NCI-H2081 (cell line): ENCODE measurements at places on chromosomes 11 and 22.
A peak's percentile ranks its signal among the peaks of the same experiment; 100 is the strongest.

- peak; percentile 61 for DNase-seq
These were observed 84.6 kb upstream of the GUCY1A2 start for GRCh38 chr11:107102692-107103477.

GRCh38 chr22:49278340-49278739, 549.3 kb downstream of the BRD1 start:
- DNase-seq = no peak

GRCh38 chr11:73894725-73895335, 18.0 kb downstream of the PAAF1 start:
- DNase-seq = no peak

GRCh38 chr11:60925868-60926267, 1.6 kb downstream of the TMEM132A start:
- peak; percentile 12 for DNase-seq

- no peak for DNase-seq
These were observed 62.6 kb downstream of the PPP2R1B start for GRCh38 chr11:111703576-111703975.

DNA sequence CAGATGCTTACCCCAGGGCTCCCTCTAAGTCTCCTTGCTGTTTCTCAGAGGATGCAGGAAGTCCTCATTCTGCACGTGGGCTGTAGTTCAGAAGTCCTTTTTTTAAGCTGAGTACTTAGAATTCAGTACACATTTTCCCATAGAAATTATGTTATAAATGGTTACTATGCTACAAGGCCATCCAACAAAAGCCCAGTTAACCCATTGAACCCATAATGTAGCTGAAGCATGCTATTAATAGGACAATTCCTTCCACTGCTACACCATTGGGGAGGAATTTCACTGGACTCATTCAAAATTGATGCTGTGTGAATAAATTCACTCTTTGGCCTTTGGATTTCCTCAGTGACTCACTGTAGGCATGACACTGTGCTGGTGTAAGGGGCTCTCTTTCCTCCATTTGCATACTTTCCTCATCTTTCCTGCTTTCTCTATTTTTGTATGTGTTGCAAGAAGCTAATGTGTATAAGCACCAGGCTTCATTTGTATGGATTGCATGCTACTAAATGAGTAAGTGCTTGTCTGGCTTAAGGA, 148.0 kb downstream of the NTM start:
- DNase-seq = no peak

DNA sequence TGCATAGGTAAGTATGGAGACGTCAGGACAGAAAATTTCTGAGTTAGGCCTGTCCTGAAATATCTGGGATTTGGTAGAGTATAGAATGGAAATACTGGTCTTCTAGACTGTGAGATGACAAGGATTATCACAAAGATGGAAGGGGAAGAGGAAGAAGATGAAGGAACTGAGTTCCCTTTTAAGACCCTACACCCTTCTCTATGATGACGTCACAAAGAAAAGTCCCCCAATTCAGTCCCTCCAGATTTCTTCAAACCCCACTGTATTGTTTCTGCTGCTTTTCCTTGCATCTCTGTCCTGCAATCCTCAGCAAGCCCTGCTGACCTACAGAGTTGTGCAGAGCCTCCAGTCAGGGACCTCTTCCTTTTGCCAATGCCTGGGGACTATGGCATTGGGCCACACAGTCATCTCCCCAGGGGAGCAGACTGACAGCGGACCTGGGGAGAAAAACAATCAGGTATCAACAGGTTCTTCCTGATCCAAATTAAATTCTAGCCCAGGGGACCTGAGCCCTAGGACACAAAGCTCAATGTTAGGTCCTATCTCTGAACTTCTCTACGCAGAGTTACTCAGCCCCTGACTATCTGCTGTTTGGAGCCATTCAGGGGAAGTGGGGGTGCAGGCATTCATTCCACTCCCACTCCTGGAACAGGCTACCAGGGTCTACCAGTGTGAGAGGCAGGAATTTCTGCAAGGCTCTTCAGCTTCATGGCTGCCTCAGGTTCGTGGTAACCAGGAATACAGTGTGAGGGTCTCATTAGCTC, 49.2 kb upstream of the POU2AF1 start:
- no peak for DNase-seq

DNA sequence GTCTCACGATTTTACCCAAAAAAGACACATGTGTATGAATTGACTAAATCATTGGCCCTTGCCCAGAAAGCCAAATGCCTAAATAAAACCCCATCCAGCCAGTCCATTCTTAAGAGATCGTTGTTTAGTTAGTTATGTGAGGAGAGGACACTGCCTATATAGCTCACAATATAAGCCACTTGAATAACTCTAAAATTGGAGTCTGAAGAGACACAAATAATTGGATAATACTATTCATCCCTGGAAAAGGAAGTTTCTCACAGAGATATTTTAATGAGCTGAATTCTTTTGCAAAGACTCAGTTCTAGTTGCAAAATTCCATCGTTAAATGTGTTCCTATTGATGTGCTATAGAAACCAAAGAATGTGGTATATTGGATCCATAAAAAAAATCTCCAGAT, 176.7 kb downstream of the SOX6 start:
- no peak for DNase-seq
